ENCODE measurements at places on chromosomes 5 and 9. TPM values are rescaled to one million over a fixed set of nuclear protein-coding genes. Genes with fewer than 3 reads are reported as not detected.

Gene SPINK13
- total RNA-seq, result not detected

GRCh38 chr9:98262056-98262455 lies 6.6 kb upstream of the TBC1D2 start:
- no peaks in the 10 kb centered on the region for H3K4me1 ChIP-seq
- no peak overlapping the region for H3K27ac ChIP-seq
- H3K4me3 ChIP-seq, result no peak overlapping the region

DNA sequence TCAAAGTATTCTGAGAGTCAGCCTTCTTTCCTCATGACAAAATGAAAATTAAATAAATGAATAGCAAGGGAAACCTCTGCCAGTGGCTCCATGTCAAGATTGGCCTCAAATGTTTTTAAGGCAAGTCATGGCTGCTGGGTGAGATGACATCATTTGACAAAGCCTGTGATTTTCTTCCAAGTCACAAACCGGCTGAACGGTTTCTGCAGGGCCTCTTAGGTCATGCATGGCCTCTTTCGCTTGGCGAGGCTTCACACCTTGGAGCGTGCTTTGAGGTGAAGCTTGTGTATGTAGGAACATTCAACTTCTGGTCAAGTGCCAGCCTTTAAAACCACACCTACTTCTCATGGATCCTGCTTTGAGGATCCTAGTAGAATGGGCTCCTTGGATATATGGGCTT lies 161.0 kb upstream of the ZNF618 start:
- no peaks in the 10 kb centered on the region for H3K36me3 ChIP-seq
- H3K27me3 ChIP-seq, result no peaks in the 10 kb centered on the region
- H3K4me3 ChIP-seq, result no peak overlapping the region
- no peak overlapping the region for H3K27ac ChIP-seq
- no peaks in the 10 kb centered on the region for H3K4me1 ChIP-seq

DNA sequence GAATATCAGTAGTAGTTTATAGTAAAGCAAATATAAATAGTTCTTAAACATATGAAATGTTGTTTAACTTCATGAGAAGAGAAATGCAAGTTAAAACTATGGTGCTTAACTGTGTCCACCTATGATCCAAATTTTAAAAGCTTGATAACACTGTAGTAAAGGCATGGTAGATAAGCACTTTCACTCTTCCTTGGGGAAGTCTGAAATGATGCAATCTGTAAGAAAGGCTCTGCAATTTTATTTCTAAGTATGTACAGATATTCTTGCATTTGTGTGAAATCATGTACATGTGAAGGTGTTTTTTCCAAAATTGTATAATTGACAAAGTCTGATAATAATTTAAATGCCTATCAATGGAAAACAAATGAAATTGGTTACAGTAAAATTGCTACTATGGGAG lies 66.9 kb downstream of the SYK start:
- DNase-seq, result no peak
- no peak overlapping the region for H3K4me3 ChIP-seq
- no peaks in the 10 kb centered on the region for H3K27me3 ChIP-seq
- H3K4me1 ChIP-seq, result no peaks in the 10 kb centered on the region
- no peaks in the 10 kb centered on the region for H3K36me3 ChIP-seq
- no peak overlapping the region for H3K27ac ChIP-seq

GRCh38 chr9:86349271-86349670 lies 4.9 kb downstream of the TUT7 start:
- peaks cover 80% of the 10 kb centered on the region for H3K4me1 ChIP-seq
- no peak overlapping the region for H3K27ac ChIP-seq
- DNase-seq, result peak; percentile 10
- no peaks in the 10 kb centered on the region for H3K27me3 ChIP-seq
- H3K4me3 ChIP-seq, result peak overlapping the region; percentile 69

Data from left lung (tissue), 14 donors.